ENCODE measurements at places on chromosomes 6 and 20.

GRCh38 chr20:31676609-31676989 is 38.9 kb downstream of the COX4I2 start:
- DNase-seq: no peak

DNA sequence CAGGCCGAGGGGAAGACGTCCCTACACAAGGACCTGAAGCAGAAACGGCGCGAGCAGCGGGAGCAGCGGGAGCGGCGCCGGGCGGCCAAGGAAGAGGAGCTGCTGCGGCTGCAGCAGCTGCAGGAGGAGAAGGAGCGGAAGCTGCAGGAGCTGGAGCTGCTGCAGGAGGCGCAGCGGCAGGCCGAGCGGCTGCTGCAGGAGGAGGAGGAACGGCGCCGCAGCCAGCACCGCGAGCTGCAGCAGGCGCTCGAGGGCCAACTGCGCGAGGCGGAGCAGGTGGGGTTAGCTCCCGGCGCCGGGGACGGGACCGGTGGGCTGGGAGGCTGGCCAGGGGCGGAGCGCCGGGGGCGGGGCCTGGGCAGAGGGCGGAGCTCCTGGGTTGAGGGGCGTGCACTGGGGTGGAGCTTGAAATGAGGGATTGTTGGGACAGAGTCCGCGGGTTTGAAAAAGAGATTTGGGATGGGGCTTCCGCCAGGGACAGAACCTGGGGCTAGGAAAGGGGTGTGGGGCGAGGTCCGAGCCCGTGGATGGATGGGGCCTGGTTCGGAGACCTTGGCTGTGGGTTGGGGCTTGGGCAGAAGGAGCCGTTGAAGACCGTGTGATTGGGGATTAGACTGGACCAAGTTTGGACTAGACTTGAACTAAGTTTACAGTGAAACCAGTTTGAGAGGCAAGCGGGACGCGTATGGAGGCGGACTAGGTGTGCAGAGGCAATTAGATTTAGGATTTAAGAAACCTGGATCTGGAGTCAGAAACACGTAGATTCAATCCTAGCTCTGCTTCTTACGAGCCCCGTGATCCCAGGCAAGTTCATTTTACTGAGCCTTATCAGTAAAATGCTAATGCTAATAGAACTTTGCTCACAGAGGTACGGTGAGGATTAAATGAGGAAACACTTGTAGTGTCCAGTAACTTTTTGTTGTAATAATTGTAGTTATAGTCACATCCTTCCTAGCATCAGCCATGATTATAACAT is 20.9 kb downstream of the DEF6 start:
- DNase-seq: no peak

DNA sequence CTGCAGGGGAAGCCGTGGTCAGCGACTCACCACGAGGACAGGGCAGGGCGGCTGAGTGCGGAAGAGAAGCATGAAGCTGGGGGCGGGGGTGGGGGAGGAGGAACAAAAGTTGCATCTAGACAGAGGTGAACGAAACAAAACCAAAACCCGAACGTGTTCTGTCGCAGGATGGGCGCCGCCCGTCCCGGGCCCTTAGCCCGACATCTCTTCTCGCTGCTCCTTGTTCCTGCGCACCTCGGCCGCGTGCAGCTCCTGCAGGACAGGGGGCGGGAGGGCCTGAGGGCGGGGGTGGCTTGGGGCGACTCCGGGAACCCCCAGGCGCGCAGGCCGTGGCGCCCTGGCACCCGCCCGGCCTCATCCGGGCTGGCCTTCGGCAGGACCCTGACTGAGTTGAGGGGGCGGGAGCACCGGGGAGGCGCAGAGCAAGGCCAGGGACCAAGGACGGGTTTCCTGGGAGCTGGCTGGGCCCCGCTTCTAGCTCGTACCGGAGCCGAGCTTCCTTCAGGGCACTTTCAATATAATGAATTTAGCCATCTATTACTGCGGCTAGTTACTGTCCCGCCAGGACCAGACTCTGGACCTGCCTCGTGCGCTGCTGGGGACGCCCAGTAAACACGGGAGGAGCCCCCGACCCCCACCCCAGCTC is 12.0 kb downstream of the STMN3 start:
- no peak for DNase-seq

- DNase-seq: no peak
These were observed 376 bp downstream of the C20orf202 start for GRCh38 chr20:1203630-1204029.

GRCh38 chr6:24385536-24386269 is 17.0 kb upstream of the MRS2 start:
- DNase-seq: no peak

DNA sequence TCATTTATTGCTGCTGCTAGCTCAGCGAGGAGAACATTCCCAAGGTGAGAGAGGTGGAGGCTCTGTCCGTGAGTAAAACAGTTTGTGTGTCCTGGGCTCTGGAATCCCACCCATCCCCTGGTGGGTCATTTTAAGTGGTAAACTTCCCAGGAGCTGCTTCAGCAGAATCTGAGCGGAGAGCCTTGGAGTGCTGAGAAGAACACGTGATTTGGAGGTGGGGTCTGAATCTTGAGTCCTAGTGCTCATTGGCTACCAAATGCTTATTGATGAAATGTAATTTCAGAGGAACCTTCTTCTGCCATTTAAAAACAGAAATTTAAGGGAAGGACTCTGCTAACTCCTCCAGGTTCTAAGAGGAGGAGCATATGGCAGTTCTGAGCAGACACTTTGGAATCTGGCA is 132.4 kb downstream of the CDH26 start:
- DNase-seq: no peak

- no peak for DNase-seq
These were observed 470.7 kb downstream of the HTR1B start for GRCh38 chr6:76992553-76992952.

- no peak for DNase-seq
These were observed 48.1 kb downstream of the JPH2 start for GRCh38 chr20:44138867-44139266.

GRCh38 chr6:42556462-42556861 is 7.4 kb upstream of the UBR2 start:
- DNase-seq: no peak

DNA sequence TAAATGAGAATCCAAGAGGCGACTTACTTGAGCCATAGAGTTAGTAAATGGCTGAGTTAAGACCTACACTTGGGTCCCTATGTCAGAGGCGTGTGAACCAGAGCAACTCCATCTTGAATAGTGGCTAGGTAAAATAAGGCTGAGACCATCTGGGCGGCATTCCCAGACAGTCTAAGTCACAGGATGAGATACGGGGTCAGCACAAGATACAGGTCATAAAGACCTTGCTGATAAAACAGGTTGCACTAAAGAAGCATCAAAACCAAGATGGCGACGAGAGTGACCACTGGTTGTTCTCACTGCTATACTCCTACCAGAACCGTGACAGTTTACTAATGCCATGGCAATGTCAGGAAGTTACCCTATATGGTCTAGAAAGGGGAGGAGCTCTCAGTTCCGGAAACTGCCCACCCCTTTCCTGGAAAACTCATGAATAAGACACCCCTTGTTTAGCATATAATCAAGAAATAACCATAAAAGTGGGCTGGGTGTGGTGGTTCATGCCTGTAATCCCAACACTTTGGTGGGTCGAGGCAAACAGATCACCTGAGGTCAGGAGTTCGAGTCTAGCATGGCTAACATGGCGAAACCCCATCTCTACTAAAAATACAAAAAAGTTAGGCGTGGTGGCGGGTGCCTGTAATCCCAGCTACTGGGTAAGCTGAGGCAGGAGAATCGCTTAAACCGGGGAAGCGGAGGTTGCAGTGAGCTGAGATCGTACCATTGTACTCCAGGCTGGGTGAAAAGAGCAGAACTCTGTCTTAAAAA is 43.9 kb upstream of the EEF1A1 start:
- DNase-seq: no peak

DNA sequence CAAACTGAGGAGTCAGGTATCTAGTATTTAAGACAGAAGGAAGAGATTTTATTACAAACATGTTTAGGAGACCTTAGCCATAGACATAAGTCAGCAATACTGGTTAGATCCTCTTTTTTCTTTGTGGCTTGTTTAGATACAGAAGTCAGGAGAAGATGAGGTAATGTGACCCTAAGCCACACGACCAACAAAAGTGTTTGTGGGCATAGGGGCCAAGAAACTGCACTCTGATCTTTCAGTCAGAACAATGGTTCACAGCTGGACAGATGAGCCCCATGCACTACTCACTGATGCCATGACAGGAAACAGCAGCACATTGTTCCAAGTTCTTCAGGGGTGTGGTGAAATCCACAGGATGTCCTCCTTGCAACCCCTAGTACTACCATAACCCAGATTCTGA is 238.5 kb upstream of the RAB32 start:
- no peak for DNase-seq

DNA sequence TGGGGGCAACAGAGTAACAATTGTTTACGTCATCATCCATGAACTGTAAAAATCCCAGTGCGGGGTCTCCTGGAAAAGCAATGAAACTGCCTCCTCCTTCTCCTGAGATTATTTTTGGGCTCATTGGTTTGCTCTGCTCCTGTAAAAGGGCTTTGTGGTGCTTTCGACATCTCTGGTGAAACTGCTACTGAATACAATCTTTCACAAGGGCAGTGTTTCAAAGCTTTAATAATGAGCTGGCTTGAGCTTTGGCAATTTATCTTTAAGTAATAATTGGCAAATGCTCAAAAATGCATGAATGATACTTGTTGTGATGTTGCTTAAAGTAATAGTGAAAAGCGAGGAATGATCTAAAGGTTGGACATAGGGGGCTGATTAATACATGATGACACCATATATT is 43.5 kb upstream of the ENPP1 start:
- no peak for DNase-seq

DNA sequence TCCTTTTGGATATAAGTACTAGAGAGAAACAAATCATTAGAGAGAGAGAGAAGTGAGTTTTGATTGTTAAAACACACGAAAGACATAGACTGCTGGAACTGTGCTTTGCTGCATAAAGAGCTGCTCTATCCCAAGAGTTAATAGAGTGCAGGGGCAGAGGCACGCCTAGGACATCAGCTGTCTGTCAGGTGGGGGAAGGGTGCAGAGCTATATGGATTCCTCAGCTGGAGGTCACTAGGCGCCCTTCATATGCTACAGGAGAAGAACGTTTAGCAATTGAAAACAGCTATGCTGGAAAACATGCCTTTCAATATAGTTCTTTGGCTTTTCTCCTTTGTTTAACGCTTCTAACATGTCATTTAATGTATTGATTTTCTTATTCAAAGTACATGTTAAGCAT is 169.0 kb upstream of the MCHR2 start:
- no peak for DNase-seq

GRCh38 chr6:122887941-122888340 is 98.9 kb downstream of the SMPDL3A start:
- DNase-seq: no peak

DNA sequence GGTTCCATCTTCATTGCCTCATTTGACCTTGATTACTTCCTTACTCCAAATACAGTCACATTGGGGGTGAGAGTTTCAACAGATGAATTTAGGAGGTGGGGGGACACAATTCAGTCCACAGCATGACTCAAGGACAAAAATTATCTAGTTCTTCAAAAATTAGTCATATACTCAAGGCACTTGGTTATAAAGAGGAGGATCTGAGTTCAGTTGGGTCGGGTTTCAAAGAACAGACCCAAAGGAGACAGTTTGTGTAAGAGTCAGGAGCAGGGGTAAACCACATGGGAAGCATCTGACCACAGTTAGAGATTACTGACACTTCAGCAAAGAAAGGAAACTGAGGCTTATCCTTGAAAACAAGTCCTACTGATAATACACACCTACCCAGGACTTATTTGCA is 138.0 kb downstream of the TBC1D7 start:
- DNase-seq: no peak

DNA sequence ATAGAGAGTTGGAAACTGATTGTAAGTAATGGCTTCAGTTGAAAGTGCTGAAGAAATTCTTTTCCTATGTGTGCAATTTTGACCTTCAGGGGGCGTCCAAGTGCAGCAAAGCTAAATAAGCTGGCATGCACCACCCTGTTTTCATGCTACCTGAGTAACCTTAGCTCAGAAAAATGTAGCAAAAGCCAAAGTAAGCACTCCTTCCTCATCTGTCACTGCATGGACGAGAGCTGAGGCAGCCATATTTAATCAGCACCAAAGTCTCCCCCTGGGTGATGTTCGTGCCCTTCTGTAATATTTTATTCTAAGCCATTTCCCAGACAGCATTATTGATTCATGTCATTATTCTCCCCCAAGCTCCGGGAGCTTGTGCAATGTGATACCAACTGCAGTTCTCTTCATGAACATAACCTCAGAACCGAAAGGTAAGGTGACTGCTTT is 123.1 kb downstream of the RPS12 start:
- no peak for DNase-seq

- no peak for DNase-seq
These were observed 25.9 kb downstream of the EDEM2 start for GRCh38 chr20:35121186-35121585.

GRCh38 chr6:124546601-124547000 is 415.6 kb upstream of the RNF217 start:
- DNase-seq: no peak

GRCh38 chr6:81938991-81939732 is 186.7 kb upstream of the TENT5A start:
- no peak for DNase-seq

DNA sequence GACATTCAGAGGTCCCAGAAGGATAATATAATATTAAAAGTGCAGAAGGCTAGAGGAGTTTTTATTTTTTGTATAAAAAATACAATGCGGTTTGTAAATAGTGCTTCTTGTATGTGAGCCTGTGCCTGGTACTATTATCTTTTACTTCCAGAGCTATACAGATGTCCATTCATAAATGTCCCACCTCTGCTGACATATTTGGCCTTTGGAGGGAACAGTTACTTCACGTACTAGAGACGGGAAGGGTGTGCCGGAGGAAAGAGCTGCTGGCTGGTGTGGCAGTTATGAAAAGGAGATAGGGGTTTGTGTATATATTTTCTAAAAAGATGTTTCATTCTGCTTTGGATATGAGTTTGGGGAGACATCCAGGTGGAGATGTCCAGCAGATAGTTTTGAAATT is 8.8 kb downstream of the CD109 start:
- DNase-seq: no peak

- no peak for DNase-seq
These were observed 3.3 kb upstream of the TAF4 start for GRCh38 chr20:62068997-62069396.

DNA sequence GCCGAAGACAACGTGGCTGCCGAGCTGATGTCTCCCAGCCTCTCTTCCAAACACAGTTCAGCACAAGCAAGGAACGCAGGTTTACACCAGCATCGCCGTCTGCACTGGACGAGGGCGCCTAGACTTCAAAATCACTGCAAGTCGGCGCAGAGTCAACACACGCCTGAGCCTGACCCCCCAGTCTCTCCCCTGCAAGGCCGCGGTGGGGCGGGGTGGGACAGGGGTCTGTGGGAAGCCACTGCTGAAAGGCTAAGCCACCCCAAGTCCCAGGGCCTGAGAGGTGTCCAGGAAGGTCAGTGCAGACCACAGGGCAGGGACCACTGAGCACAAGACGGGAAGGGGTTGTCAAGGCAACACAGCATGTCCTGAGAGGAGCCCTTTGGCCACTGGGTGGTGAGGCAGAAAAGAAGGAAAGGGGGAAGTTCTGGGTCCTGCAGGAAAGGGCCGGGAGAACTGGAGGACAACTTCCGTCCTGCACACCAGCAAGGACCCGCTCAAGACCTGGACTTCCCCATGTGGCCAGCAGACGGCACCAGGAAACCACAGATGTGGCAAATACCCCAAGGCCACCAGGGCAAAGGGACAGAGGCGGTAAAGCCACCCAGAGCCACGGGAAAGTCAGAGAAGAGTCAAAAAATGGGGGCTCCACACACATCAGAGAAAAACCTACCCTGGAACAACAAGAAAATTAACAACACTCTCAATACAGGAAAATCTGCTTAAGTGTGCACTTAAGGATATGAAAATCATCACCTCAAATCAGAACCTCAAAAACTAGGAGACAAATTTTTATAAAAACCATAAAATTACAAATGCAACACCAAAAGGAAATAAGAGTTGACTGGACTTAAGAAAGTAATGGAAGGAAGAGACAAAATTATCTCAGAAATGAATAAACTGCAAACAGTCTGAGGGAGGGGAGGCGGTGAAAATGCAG is 84.8 kb downstream of the TAF4 start:
- DNase-seq: no peak

Measured in GM18507 (cell line).